ENCODE measurements at places on chromosomes 3 and 15.

DNA sequence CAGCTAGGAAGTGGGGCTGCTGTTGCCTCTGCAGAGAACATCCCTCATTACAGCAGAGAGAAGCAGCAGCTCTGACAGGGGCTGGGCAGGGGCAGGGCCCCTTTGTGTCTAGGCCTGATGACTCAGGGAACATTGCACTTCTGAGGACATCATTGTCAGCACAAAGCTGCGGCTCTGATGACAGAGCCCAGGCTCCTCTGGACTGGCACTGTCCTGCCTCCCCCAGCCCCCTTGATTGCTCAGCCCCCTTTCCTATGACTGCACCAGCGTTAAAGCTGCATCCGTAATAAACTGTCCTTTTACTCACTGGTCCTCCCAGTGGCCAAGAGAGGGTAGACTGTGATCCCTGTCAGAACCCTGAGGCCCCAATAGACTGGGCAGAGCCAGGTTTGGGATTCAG is 18.3 kb downstream of the TRH start:
- DNase-seq: no peak

DNA sequence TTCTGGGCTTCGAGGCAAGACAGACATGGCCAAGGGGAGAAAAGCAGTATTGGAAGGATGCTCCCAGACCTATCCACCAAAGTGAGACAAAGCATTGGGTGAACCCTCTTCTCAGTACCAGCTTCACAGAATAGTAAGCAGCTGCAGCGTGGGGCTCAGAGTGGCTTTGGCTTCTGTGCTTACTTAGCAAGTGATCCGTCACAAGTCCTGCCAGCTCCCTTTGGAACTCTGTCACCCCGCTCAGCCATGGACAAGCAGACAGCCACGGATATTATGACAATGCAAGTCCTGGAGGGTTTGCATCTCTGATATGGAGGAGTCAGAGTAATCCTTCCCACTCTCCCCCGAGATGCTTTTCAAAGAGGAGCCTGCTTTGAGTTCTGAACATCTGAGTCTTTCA is 90.8 kb downstream of the SLCO3A1 start:
- DNase-seq: no peak

- no peak for DNase-seq
Measured at GRCh38 chr15:91535856-91536500, 317.5 kb upstream of the SLCO3A1 start.

- DNase-seq: no peak
Measured at GRCh38 chr3:38640661-38641452, 8.6 kb downstream of the SCN5A start.

DNA sequence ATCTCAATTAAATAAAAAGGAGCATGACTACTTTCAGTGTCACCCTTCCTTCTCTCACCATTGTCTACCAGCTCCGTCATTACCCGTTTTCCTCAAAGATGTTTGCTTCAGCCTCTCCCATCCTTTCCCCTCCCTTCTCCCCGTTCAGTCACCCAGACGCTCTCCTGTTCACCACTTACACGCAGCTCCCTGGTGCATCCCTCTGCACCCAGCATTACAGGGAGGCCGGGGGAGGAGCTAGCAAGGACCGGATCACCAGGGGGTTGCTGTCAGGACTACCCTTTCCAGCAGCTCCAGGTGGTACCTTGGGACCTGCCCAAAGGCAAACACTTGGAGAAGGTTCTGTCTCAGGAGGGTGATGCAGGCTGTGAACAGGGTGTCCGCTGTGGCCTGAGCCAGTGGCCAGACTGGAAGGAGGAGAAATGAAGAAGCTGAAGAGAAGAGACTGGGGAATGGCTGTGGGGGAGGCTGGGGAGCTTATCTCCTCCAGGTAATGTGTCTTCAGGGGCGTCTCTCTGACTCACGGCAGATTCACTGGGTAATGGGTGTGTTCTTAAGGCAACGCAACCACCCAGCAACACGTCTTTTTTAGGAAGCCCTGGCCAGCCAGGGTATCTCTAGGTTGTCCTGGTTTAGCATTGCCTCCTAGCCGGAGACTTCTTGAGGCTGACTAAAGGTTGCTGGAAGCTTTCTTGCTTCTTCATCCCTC is 21.8 kb upstream of the BDH1 start:
- DNase-seq: no peak

DNA sequence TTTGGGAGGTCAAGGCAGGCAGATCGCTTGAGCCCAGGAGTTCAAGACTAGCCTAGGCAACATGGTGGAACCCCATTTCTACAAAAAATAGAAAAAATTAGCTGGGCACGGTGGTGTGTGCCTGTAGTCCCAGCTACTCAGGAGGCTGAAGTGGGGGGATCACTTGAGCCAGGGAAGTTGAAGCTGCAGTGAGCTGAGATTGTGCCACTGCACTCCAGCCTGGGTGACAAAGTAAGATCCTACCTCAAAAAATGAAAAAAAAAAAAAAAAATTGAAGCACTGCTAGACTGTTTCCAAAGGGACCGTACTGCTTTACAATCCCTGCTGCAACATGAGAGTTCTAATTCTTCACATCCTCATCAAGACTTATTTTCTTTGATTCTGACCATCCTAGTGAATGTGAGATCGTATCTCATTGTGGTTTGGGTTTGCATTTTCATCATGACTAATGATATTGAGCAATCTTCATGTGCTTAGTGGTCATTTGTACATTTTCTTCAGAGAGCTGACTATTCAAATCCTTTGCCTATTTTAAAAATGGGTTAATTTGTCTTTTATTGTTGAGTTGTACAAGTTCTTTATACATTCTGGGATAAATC is 10.8 kb downstream of the CMTM8 start:
- DNase-seq: no peak

GRCh38 chr15:25849157-25849921 is 13.8 kb downstream of the ATP10A start:
- no peak for DNase-seq

All from left cardiac atrium (tissue), 4 donors.